Activated naive CD4-positive, alpha-beta T cell treated with anti-CD3 and anti-CD28 coated beads, Interleukin-2, amount 50 U/mL, for 16 hours (primary cell): ENCODE measurements at places on chromosomes 5 and 9.
A peak's percentile ranks its signal among the peaks of the same experiment; 100 is the strongest.

- no peak for DNase-seq
Observed at GRCh38 chr5:38527475-38527874, 29.0 kb downstream of the LIFR start.

DNA sequence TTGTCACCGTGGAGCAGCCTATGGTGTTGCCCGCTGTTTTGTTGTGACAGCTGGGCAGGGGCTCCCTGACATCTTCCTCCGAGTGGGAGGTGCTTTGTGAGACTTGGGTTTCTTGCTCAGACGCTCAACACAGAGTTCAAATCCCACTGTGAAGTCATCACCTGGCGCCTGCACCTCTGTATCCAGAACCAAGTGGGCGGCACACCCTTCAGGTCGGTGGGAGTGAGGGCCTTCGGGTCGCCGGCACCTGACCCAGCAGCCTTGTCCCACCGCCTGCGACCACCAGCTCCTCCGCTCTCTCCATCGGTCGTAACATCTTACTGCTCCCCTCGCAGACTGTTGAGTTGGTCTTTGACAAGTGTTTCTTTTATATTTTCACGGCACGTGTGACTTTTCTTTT is 37.6 kb upstream of the EXOC3 start:
- no peak for DNase-seq

- no peak for DNase-seq
Observed at GRCh38 chr9:120901755-120902568, 24.6 kb downstream of the TRAF1 start.

DNA sequence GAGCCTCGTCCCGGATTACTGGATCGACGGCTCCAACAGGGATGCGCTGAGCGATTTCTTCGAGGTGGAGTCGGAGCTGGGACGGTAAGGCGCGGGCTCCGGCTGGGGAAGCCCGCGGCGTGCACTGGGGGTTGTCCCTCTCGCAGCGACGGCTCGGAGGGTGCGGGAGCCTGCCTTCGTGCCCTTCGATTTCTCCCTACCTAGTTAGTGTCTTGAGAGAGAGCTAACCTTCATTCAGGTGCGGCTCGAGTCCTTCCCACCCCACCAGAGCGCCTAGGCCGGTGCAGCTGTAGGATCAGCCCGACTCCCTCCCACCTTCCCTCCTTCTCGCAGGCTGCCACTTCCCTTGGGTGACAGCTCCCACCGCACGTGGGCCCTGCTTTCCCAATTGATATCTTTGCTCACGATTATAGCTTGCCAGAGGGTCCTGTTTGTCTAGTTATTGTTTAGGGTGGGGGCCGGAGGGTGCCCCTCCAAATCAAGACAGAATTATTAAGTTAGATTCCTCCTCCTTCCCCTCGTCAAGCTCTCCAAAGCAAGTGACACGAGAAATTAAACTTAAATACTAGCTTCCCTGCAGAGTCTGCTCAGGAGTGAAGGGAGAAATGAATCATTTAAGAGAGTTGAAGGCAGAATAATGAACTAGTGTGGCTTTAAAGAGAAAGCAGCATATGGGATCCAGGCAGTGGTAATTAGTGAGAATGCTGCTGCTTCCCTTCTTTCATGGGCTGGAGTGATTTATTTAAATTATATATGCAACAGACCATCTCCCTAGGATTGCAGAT is 569 bp downstream of the CAMK4 start:
- peak; percentile 57 for DNase-seq

- no peak for DNase-seq
Observed at GRCh38 chr9:104774831-104775573, 11.1 kb downstream of the NIPSNAP3B start.

- no peak for DNase-seq
Observed at GRCh38 chr5:176995122-176995490, 11.5 kb downstream of the UIMC1 start.

GRCh38 chr5:102801371-102801770 is 46.3 kb downstream of the PAM start:
- no peak for DNase-seq

DNA sequence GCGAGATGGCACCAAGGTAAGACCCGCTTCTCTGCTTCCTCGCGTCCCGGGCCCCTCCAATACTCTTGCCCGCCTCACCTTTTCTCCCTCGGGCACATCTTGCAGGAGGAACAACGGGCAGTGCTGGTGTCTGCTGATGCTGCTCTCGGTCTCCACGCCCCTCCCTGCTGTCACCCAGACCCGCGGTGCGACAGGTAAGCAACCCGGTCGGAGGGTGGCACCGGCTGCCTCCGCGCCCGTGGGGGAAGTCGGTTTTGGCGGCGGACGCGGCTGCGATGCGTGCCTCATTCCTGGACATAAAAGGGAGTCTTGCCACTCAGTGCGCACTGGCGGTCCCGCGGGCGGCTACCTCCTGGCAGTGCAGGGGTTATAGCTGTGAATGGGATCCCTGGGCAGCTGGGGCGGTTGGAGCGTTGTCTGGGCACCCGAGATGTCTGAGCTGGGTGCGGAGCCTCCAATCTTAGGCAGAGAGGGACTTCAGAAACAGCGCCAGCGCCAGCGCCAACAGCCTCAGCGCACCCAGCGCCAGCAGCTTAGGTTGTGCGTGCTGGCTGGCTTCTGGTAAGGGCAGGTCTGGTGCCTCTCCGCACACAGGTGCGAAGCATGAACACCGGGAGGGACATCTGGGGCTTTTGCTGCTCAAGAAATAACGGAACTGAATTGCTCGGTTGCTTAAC is 488 bp downstream of the COL15A1 start:
- no peak for DNase-seq

GRCh38 chr5:146006470-146007190 is 70.3 kb downstream of the SH3RF2 start:
- no peak for DNase-seq

DNA sequence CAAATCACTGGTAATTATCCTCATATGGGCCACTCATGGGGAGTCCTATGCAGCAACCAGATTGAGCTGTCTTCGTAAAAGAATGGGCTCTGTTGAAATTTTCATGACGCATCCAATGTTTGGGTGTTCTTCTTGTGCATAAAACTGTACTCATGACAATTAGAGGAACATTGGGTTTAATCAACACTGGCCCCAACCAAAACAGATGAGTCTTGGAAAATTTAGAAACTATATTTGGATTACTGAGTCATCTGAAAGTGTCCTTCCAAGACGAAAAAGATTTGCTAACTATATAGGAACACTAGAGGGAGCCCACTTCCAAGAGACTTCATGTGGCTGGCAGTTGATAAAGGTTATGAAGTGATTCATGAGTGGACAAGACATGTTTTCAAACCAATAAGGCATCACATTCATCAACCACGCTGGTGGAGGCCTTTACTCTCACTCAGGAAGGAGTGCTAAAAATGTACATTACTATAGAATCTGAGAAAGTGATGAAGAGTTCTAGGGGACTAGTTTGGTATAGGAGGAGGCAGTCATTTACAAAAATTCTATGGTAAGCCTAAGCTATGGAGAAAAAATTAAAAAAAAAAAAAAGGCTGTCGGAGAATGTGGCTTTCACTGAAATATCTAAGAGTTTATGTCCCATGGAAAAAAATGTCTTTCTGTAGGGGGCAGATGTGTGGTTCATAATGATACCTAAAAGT is 313.5 kb downstream of the PRDM9 start:
- DNase-seq: no peak

- DNase-seq: no peak
Observed at GRCh38 chr5:80810425-80810824, 149.7 kb upstream of the RASGRF2 start.

- no peak for DNase-seq
Observed at GRCh38 chr5:132405646-132406045, 36.1 kb downstream of the SLC22A5 start.

DNA sequence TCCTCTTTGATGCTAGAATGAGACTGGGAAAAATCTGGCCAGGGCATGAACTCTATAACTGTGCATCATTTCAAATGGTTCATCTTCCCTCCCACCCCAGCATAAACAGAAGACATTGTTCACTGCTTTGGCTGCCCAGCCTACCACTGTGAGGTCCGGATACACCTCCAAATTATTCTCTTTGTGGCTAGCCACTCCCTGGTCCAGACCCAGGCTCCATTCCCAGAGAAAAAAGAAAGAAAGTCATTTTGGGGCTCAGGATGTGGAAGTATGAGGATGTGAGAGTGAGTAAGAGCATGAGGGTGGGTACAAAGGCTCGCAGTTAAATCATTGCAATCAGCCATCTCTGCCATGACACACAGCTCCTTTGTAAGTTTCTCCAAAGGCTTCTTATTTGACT is 559.2 kb downstream of the PSAT1 start:
- no peak for DNase-seq

GRCh38 chr9:4375424-4376200 is 75.7 kb upstream of the GLIS3 start:
- no peak for DNase-seq

DNA sequence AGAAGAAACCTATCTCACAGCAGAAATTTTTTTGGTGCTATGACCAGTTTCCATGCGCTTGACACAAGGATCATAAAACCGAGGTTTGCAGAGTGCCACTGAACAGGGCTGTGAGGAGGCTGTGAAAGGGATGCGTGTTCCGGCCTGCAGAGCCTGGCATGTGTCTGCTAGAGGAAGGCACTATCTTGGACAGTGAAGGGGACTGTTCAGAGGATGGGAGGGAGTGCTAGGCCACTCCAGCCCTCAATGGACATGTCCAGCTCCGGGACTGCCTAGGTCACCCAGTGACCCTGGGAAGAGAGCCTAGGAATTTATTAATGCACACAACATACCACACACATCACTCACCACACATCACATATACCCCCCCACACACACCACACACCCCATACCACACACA is 275.9 kb downstream of the GADD45G start:
- no peak for DNase-seq

DNA sequence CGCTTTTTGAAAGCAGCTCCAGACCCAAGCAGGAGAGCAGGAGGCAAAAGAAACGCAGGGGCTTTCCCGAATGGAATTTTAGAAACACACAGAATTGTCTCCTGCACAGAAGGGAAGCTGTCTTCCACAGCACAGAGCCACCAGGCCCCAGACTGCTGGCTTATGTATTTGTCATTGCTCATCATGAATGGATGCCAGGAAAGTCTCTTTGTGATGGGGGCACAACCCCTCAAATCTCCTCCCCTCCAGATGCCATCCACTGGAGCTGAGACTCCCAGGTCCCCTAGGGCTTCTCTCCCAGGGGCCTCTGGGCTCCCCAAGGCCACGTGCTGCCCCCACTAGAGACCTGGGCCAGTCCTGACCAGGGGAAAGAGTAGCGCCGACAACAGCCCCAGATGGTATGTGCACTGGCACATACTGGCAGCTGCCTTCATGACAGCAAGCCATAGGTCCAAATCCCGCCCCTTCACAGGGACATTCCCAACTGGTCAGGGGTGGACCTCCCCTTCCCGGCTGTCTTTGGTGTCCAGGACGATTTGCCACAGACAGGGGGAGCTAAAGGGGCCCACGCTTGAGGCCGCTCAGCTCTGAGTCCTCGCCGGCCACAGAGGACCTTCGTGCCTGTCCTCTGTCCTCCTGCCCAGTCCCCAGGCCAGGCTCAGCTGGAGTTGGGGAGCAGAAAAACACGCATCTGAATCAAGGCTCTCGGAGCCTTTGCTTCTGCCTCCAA is 127.8 kb downstream of the KCNIP1 start:
- no peak for DNase-seq

DNA sequence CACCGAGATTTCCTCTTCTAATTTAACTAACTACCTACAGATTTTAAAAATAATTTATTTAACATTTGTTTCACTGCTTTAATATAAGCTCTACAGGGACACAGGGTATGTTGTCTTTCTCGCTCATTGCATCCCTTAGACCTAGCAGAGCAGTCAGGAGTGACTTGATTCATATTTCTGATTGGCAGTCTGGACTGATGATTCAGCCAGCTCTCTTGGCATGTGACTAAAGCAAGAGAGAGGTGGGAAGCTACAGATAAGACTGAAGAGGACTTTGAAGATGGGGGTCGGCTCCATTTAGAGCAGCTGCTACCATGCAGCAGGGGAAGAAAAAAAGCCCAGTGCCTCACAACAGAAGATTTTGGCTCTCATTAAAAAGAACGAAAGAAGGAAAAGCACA is 173.4 kb upstream of the STK32A start:
- DNase-seq: no peak

DNA sequence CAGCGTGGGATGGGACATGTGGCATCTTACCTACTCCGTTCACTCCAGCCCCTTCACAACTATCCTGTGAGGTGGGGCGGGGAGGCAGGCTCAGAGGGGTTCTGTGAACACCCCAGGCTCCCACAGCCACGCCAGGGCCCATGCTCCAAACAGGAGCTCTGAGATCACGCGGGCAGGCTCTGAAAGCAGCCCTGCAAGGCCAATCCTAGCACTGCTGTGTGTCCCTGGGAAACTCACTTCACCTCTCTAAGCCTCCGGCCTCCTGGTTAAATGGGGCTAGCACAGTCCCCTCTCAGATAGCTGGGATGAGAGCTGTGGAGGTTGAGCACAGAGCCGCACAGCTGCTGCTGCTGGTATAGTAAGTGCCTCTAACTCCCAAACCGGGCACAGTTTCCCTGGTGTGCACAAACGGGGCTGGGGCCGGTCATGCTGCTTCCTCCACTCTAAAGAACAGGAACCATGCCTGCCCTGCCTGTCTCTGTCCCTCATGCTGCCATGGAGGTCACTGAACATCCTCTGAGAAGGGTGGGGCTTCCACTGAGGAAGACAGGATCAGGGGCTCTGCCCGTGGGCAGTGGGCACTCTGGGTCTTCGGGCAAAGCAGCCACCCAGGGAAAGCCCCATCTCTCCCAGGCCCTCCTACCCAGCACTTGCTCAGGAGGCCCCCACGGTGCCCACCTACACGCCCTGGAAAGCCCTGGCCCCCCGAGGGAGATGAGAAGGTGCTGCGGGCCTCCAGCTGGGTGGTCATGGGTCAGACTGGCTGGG is 13.0 kb upstream of the ASS1 start:
- no peak for DNase-seq

GRCh38 chr5:39106322-39106721 is 32.1 kb upstream of the RICTOR start:
- no peak for DNase-seq

DNA sequence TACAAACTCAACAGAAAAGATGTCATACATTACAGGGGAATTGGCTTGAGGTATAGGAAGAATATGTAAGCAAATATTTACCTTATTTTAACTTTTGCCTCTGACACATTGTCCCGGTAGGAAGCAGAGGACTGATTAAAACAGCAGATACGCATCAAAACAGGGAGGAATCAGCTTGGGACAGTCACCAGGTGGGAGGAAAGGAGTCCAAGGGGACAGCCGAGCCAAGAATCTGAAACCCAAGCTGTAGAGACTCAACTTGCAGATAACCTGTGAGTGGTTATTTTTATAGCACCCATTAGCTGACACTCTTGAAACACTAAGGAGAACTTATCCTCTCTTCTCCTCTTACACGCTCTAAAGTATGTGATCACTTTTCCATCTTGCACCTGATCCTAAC is 22.3 kb downstream of the PDZD2 start:
- no peak for DNase-seq

- DNase-seq: no peak
Observed at GRCh38 chr9:124473310-124473709, 23.1 kb downstream of the ADGRD2 start.

DNA sequence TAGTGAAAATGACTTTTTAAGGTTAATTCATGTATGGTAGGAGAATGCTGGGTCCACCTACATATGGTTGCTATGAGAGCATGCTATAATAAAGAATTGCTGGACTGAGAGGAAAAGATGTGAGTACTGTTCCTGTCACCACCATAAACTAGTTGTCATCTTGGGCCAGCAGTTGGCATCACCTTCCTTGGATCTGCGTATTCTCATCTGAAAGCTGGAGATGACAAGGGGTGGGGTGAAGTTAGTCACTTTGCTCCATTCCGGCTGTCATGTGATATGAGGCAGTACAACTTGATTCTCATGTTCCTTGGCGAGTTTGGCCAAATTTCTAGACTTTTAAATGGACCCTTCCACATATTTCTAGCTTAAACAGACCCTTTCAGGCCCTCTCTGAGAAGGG is 33.3 kb downstream of the PIP5K1B start:
- no peak for DNase-seq
